ENCODE measurements at places on chromosomes 13 and 19.

DNA sequence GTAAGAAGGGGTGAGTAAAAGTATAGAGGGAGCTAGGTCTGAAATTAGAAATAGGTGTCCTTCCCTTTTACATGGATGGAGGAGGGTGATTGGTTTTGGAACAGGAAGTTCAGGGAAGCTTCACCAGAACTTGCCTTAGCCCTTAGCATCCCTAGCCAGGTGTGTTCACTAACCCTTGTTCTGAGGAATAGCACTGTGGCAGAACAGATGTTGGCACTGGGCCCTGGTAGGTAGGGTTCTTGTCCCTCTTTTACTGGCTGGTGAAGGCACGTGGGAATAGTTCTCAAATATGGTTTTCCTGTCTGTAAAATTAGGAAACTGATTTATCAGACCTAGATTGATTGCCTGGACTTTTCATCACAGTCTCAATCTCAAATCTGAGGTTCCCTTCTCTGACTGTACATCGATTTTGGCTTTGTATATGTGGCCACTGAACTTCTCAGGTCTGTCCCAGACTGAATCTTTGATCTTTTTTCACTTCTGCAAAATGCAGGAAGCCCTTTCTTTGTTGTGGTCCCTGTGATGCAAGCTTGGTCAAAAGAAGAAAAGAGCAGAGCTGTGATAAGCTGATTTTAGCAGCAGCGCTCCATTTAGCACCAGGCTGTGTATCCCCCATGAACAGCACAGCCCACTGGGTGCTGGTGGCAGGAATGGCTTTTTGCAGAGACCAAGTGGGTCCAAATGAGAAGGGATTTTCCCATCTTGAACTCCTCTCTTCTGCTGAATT, 86.2 kb upstream of the HTR2A start:
- no peak for DNase-seq

GRCh38 chr13:70729369-70729768, 621.1 kb upstream of the KLHL1 start:
- no peak for DNase-seq

GRCh38 chr19:49976496-49976895, 15.5 kb upstream of the SIGLEC11 start:
- DNase-seq = no peak

DNA sequence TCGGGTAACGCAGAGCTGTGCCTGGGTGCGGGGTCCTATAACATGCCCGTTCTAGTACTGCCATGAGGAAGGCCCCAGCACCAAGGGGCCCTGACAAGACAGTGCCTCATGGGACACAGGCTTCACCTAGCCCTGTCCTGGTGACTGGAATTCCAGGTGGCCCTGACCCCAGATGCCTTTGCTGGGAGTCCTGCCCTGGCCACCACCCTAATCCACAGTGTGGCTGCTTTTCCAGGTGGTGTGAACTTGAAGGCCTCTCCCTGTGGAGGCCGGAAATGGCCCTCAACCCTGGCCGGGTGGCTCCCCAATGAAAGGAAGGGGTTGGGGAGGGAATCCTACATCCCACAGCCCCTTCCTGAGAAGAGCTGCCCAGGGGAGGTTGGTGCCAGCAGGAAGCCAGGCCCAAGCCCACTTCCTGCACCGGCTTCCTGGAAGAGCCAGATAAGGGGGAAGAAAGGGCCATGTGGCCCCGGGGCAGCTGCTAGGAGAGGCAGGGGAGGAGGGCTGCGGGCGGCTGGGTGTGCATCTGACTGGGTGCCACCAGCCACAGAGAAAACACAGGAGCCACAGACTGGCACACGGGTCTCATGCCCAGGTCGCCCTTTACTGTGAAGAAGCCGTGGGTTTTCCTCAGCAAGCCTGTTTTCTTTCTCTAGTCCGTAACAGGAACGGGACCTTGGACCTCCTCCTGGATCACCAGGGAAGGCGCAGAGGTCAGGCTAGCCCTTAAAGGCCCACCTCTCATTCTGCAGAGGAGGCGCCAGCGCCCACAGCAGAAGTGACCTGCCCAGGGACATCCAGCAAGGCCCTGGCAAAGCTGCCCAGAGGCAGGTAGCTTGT, 4.7 kb downstream of the LSM4 start:
- DNase-seq = no peak

DNA sequence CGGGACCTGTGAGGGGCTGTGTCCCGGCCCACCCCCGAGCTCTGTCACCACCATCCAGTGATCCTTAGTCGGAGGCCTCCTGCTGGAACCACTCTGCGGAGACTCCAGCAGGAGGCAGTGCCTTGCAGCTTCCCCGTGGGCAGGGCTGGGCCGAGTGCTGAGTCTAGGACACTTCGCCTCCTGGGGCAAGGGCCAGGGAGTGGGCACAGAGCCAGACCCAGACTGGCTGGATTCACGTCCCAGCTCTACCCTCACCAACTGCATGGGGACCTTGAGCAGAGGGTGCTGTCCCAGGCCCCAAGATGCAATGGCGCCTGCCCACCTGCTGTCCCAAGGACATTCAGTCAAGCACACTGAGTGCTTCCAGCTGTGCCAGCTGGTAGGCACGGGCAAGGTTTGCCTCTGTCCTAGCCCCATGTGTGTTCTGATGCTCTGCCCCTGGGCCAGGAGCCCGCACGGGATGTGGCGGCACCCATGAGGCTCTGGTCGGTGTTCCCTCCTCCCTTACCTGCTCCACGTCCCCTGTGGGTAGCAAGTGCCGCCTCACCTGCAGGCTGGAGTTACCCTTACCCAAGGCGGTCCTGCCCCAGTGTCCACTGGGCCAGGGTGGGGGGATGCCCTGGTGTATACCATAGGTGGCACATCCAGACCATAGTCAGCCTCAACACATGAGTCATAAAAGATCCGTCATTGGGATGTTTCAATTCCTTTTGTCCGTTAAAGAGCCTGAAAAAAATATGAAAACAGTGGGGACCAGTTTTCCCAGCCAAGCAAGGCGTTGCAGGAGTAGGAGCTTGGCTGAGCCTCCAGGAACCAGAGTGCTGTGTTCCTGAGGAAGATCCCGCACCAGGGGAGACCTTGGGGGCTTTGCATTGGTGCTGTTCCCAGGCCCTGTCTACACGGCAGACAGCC, 7.4 kb downstream of the FZR1 start:
- DNase-seq = peak; percentile 35

- peak; percentile 45 for DNase-seq
These were observed 265.2 kb upstream of the SGCG start for GRCh38 chr13:22915442-22916082.

- no peak for DNase-seq
These were observed 109.9 kb downstream of the OLFM4 start for GRCh38 chr13:53138376-53139036.

DNA sequence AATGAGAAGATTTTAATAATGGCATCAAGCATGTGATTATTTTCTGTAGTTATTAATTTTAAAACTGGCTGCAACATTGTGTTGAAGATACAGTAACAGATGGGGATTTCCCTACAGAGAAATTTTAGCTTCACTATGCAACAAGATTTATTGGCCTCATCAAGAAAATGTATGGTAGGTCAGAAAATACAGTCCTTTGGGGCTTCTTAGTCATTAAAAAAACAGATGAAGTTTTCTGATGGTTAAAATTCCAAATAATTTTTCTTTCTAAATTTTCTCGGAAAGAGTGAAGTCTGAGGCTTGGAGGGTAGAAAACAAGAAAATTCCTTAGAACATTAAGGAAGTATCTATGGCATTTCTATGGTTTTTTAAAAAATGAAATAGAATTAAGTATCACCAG, 1790.8 kb upstream of the PCDH20 start:
- no peak for DNase-seq

DNA sequence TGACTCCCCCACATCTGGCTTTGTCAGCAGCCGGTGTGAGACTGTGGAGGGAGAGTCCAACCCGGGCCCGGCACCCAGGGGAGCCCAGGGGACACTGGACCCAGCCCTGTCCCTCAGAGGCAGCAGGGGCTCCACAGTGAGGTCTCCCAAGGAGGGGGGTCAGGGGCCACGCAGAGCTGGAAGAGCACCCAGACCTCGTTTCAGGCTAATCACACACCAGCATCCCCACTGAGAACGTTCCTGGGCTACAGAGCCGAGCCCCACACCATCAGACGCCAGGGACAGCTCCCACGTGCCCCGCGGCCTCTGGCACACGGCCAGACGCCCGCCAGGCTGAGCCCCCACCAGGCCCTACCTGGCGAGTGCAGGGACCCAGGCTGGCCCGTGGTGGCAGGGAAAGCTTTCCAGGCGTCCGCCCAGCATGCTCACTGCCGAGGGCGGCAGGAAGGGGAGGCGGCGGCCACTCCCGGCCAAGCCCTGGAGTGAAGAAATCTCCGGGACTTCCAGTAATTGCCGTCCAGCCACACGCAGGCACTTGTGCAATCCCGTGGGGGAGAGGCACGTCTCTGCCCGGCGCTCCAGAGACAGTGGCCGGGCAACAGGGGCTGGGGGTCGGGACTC, 19.2 kb downstream of the SBNO2 start:
- peak; percentile 95 for DNase-seq

GRCh38 chr13:107928762-107929161, 286.6 kb downstream of the LIG4 start:
- no peak for DNase-seq

DNA sequence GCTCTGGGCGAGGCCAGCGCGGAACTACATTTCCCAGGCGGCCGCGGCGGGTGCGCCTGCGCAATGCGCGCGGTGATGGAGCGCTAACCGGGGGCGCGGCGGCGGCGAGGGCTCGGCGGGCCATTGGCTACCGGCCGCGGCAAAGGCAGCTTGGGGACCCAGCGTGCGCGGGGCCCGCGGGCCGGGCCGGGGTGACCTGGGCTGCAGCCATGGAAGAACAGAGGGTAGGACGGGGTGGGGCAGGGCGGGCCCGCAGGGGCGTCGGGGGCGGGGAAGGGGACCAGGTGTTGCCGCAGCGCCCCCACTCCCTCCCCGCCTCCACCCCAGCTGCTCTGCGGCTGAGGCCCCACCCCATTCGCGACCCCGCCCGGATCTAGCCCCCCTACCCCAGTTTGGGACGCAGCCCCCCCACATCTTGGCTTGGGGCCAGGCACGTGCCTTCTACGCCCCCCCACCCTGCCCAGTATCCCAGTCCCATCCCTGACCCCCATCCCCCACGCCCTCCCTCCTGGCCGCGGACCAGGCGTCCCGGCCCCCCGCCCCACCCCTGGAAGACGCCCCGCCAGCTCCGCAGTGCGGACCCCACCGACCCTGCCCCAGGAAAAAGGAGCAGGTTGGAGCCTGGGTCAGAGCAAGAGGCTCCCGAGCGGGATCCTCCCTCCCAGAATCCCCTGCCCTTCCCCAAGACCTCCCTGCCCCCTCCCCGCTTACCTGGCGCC, at the start of gene FSD1:
TSS of gene FSD1 (plus strand) at position 61 of the 719 bp plus-strand sequence. CDS start at position 210, 149 bp downstream.
- no peak for DNase-seq

DNA sequence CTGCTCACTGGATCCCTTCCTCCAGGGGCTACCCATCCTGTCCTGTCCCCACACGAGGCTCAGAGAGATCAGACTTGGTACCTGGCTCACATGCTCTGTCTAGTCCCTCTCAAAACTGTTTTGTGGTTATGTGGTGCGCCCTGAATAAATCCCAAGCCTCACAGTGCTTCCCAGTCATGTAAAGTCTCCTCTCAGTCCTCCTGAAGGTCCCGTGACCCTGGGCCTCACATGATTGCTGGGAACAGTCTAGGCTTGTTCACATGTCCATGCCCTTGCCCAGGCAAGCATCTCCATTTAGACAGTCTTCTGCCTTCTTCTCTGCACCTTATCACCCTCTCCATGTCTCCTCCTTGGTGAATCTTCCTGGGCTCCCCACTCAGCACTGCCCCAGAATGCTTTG, 36.0 kb upstream of the POU2F2 start:
- DNase-seq = no peak

GRCh38 chr13:31167490-31167889, 5.8 kb upstream of the HSPH1 start:
- no peak for DNase-seq

- DNase-seq = no peak
These were observed 33.5 kb upstream of the SPRY2 start for GRCh38 chr13:80374444-80374843.

DNA sequence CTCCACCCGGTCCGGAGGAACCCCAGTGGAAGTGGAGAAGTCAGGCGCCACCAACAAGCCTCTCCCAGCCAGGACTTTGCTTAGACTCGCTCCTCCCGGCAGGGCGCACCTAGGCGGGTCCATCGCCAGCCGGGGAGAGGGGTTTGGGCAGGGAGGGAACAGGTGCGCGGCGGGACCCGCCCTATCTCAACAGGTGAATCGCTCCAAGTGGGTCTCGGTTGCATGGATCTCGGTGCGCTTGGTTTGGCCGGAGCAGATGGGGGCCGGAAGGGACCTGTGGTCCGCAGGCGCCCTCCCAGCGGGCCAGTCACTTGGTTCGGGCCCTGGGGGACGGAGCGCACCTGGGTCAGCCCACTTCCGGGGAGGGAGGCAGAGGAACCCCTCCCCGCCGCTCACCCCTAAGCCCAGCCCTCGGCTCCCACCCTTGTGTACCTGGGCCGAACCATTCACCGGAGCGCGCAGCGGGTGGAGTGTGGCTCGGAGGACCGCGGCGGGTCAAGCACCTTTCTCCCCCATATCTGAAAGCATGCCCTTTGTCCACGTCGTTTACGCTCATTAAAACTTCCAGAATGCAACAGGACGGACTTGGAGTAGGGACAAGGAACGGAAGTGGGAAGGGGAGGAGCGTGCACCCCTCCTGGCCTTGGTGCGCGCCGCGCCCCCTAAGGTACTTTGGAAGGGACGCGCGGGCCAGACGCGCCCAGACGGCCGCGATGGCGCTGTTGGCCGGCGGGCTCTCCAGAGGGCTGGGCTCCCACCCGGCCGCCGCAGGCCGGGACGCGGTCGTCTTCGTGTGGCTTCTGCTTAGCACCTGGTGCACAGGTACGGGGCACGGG, at the start of gene LSR:
TSS of gene LSR (plus strand) at position 693 of the 836 bp plus-strand sequence. CDS start at position 714, 21 bp downstream.
- peak; percentile 94 for DNase-seq

- DNase-seq = no peak
These were observed 818.4 kb downstream of the DIAPH3 start for GRCh38 chr13:59345311-59345710.

DNA sequence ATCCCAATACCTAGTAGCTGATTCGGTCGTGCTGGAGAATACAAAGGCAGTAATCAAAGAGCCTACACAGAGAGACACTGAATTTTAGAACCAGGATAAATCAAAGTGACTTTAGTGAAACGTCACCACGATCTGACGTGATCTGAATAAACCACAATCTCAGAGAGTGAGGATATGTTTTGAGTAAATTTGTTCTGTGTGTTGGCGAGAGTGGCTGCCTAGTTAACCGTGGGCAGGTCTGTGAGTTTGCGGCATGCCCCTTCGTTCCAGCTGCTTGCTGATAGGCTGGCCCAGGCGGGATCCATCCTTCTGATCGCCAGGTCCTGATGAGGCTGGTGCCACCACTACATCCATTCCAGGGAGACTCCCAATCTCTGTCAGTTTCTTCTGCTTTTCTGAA, 40.4 kb downstream of the LRCH1 start:
- no peak for DNase-seq

- peak; percentile 57 for DNase-seq
These were observed 11.9 kb upstream of the C13orf42 start for GRCh38 chr13:51122868-51123566.

DNA sequence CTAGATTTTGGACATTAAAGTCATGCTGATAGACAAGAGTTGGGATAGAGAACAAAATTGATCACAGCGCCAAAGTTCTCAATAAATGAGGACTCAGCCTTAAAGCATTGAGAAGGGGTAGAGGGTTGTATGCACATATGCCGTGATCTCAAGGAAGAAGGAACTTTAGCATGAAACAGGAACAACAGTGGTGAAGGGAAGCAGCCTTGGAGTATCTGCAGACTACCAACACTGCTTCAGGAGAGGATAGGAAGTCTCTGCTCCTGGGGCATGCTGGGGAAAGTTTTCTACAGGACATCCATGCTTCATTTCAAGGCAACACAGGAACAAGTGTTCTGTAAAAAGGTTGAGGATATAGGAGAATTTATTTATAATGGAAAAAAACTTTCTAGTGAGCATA, 111.9 kb upstream of the MLNR start:
- DNase-seq = no peak

All from right lobe of liver (tissue), 6 donors.